ENCODE measurements at places on chromosomes 16 and 17.

DNA sequence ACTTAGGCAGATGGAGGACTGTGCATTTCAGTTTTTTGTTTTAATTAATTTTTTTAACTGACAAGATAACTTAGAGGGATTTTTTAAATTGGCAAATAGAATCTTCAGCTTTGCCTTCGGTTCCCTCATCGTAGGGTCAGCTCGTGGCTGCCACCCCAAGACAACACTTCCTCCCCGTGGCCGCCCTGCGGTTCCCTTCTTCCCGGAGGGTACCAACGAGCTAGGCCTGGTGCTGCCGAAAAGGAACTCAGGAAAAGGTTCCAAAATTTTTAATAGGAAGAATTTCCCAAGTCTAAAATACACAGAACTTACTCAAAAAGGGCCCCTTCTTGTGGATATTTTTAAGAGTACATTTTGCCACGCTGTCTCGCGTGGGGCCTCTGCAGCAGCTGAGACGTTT, 210.4 kb upstream of the CHMP6 start:
- no peak for DNase-seq

- no peak for DNase-seq
Measured at GRCh38 chr16:51359141-51359955, 208.3 kb upstream of the SALL1 start.

GRCh38 chr16:28164140-28164539, 47.6 kb downstream of the XPO6 start:
- no peak for DNase-seq

- DNase-seq, result no peak
Measured at GRCh38 chr16:72991211-72991610, 56.7 kb downstream of the ZFHX3 start.

DNA sequence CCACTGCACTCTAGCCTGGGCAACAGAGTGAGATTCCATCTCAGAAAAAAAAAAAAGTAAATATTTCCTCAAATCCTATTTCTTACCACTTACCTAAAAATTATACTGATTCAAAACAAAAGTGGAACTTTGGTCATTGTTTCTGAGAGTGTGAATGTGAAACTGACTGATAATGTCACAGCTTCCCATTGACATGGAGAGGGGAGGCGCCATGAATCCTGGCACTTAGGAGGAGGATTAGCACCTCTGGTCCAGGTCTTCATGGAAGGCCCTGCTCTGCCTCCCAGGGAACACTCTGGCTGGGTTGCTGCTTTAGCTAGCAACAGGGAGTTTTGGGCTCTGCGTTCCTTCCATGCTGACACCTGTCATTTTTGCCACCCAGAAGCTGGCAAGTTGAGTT, 154.3 kb upstream of the SALL1 start:
- DNase-seq, result no peak

- DNase-seq, result no peak
Measured at GRCh38 chr17:80449930-80450576, 26.4 kb downstream of the NPTX1 start.

DNA sequence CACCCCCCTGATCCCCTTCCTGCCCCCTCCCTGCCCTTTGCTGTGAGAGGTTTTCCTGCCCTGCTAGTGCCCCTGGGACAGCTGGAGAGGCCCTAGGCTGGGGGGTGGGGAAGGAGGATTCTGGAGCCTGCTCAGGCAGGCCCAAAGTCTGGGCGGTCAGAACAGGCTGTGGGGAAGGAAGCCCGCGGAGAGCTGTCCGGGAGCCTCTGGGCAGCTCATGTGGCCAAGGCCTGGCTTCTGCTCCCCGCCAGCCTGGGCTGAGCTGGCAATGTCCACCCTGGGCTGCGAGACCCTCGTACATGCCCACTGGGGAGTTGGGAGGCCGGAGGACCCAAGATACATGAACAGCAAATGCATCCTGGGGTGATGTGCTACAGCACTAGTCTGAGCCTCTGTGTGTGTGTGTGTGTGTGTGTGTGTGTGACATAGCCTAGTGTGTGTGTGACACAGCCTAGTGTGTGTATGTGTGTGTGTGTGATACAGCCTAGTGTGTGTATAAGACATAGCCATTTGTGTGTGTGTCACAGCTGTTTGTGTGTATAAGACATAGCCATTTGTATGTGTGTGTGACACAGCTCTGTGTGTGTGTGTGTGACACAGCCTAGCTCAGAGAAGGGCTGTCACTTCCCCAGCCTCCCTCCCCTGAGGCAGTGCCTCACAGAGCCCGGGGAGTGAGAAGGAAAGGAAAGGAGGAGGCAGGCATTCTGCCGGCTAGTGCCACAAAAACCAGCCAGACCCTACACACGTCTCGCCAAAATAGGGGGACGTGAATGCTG, 201.4 kb upstream of the CIBAR2 start:
- DNase-seq, result no peak
